Psoas muscle (tissue), 8 donors: ENCODE measurements at places on chromosomes 2 and 18. TPM values are rescaled to one million over a fixed set of nuclear protein-coding genes. Genes with fewer than 3 reads are reported as not detected.

GRCh38 chr2:225030203-225030602 lies 12.1 kb downstream of the DOCK10 start:
- H3K4me3 ChIP-seq: no peak overlapping the region
- no peak for DNase-seq
- H3K27ac ChIP-seq: no peak overlapping the region
- no peaks in the 10 kb centered on the region for H3K4me1 ChIP-seq
- H3K36me3 ChIP-seq: no peaks in the 10 kb centered on the region

- peak overlapping the region; percentile 49 for H3K4me3 ChIP-seq
- H3K4me1 ChIP-seq: peaks cover 38% of the 10 kb centered on the region
- H3K27me3 ChIP-seq: no peaks in the 10 kb centered on the region
Measured at GRCh38 chr18:63177919-63178821, 141.4 kb downstream of the BCL2 start.

DNA sequence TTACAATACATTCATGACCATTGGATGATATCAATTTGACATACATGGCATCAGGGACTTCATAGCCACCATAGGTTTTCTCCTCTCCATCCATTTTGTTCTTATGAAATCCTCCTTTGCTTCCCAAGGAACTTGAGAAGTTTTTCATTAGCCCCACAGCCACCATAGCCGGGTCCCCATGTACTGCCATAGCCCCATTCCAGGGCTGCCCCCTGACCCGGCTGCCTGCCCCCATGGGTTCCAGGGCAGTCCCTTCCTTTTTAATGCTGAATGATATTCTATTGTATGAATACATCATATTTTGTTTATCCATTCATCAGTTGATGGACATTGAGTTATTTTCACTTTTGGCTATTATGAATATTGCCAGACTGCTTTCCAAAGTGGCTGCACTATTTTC lies 20.4 kb downstream of the ATP6V1B1 start:
- no peak overlapping the region for H3K4me3 ChIP-seq
- H3K27me3 ChIP-seq: peaks cover 7% of the 10 kb centered on the region
- no peaks in the 10 kb centered on the region for H3K4me1 ChIP-seq
- DNase-seq: no peak
- H3K27ac ChIP-seq: no peak overlapping the region

Gene UGT1A4
- total RNA-seq: not detected

GRCh38 chr18:11064106-11064505 lies 85.3 kb downstream of the PIEZO2 start:
- H3K4me1 ChIP-seq: no peaks in the 10 kb centered on the region
- H3K27me3 ChIP-seq: no peaks in the 10 kb centered on the region
- DNase-seq: no peak
- no peak overlapping the region for H3K4me3 ChIP-seq
- no peaks in the 10 kb centered on the region for H3K36me3 ChIP-seq
- H3K27ac ChIP-seq: no peak overlapping the region
